Stimulated activated CD8-positive, alpha-beta memory T cell treated with anti-CD3 and anti-CD28 coated beads, Interleukin-7, amount 100 ng/mL, for 24 hours (primary cell): ENCODE measurements at places on chromosomes 3 and 15.

DNA sequence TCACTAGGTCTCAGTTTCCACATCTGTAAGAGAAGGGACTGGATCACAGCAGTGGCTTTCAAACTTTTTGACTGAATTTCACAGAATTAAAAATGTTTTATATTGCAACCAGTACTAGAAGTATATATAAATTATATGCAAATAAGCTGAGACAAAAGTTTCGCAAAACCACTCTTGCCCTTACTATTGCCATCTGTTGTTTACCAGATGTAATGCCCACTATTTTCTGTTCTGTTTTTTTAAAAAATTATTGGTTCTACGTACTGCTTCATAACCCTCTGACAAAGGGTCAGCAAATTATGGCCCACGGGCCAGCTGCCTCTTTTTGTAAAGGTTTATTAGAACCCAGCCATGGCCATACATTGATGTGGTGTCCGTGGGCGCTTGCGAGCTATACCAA is 44.8 kb downstream of the PDIA5 start:
- no peak for DNase-seq

GRCh38 chr3:49461443-49462171 is 8.5 kb upstream of the DAG1 start:
- DNase-seq, result no peak

- DNase-seq, result no peak
Measured at GRCh38 chr3:82493858-82494257, 732.4 kb upstream of the GBE1 start.

- DNase-seq, result peak; percentile 4
Measured at GRCh38 chr3:183698318-183698751, 738 bp downstream of the YEATS2 start.

DNA sequence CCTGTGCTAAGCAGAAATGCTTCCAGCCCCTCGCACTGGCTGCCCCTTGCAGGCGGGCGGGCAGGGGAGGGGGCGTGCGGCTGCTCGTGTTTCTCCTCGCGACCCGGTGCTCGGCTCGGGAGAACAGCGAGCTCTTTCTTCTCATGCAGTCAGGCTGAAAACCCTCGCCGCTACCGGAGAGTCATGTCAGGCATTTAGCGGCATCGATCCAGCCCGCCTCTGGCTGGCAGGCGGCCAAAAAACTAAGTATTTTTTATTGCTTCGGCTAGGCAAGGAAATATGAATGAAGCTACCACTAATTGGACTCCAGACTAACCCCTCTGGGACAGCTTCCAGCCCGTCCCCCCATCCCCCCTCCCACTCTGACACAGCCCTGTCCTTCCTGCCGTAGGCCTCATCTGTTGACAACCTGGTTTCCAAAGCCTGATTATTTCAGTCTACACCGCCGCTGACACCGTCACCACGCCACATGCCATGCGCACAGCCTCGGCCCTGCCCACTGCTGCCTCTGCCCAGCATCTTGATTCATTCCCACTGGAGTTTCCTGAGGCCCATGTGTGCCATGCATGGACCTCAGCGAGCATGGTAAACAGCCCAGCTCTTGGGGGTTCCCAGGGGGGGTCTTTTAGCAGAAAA is 35.3 kb downstream of the TLE3 start:
- DNase-seq, result no peak

DNA sequence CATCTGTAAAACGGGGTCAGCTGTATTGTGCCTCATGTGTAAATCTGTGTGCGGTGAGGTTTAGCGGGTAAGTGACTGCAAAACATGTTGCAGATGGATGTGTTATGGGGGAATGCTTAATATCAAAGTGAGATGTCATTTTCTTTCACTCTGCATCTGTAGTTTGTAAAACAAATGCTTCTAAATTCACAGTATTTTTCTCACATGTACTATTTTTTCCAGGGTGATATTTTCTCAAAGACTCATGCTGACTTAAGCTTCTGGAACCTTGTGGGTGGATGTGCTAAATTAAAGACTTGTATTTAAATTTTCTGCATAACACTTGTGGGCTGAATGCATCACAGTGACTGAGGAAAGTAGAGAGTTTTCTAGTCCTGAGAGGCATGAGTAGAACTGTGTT is 115.2 kb upstream of the TP63 start:
- no peak for DNase-seq

DNA sequence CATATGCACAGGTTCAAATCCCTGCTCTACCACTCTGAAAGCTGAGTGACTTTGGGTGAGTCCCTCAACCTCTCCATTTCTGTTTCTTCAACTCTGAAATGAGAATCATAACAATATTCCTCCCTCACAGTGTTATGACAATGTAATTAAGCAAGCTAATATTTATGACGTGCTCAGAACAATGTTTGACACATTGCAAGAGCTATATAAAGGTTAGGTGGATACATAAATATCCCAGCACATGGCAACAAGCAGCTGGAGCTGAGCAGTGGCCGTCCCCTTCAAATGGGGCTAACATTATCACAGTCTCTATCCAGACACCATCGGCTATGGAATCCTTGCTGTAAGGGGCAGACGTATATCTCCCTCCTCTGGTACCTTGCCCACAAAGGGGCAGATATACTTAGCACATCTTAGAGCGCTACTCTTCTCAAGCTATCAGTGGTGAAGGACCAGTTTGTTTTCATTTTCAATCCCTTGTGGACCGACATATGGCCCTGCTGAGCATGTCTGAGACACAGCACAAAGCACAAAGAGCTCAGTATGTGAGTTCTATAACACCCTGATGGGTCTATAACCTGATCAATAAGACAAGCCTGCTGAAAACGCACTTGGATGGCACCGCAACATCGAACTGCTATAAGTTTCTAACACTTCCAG is 80.9 kb downstream of the PRICKLE2 start:
- DNase-seq, result no peak

DNA sequence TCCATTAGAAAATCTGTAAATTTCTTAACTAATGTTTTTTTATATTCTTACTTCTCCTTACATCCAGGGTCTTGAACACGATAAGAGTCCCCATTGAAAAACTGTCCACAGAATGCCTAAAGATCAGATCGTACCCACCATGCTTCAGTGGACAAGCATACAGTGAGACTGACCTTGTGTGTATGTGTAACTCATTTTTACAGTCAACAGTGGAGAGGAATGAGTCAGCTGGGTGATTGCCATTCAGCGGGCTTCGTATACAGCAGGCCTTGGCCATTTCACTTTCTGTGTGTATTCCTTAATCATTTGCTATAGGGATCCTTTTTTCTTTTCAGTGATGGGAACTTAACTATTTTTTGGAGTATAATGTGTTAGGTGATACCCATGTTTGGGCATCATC is 10.6 kb downstream of the PARP14 start:
- no peak for DNase-seq

DNA sequence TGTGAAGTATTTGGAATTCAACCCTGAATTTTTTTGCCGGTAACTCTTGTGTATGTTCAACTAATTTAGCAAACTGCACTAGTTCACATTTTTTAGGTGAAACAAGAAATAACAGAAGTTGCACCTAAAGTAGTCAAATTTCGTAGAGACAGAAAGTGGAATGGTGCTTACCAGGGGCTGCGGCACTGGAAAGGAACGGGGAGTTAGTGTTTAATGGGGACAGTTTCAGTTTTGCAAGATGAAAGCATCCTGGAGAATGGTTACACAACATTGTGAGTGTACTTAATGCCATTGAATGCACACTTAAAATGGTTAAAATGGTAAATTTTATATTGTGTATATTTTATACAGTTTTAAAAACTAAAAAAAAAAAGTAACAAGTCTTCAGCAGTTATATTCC is 27.4 kb downstream of the PPARG start:
- no peak for DNase-seq
